ENCODE measurements at places on chromosomes 5 and 9.

GRCh38 chr5:59130431-59130830, 547.6 kb downstream of the RAB3C start:
- no peak for DNase-seq

DNA sequence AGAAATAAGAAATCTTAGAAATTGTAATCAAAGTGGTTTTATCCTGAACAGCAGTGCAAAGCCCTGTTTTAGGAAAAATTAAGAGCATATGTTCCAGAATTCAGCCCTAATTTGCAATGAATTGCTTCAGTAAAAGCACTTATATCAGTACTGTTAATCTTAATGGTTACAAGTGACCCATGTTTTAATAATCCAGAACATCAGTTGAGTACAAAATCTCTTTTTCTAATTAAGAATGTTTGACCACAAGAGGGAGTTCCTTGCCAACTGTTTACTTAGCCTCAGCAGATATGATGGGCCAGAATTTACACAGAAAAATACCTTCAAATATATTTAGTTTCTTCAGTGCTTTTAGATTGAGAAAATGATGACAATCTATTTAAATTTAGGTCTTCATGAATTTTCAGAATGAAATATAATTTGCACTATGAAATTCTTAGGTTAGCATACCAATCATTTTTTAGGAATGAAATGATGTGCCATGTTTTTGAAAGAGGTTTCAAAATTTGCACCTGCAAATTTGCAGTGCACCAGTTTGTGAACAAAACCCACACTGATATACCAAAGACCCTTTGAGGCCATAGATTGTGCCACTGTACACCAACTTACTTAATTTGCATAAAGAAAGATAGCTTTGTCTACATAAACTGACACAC, 926.3 kb upstream of the ARRDC3 start:
- DNase-seq, result peak; percentile 29

GRCh38 chr5:59180515-59180914, 597.6 kb downstream of the RAB3C start:
- DNase-seq, result no peak

DNA sequence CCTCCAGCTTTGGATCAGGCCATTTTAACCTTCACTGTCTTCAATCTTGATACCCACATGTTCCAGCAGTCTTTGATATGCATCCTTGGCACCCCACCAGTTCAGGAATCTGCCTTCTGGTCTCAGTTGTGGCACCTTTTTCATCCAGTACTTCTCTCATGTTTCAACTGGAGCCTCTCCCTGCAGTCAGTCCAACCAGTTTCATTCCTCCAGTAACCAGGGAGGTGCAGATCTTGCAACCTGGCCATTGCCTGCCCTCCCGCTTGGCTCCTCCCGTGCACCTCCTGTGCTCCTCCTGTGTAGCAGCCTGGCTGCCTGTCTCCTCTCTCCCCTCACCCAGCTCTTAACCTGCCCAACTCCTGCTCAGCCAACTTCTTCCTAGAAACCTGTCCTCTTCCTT, 20.2 kb downstream of the FUBP3 start:
- DNase-seq, result no peak

GRCh38 chr5:159286420-159287035, 23.4 kb downstream of the UBLCP1 start:
- peak; percentile 8 for DNase-seq

DNA sequence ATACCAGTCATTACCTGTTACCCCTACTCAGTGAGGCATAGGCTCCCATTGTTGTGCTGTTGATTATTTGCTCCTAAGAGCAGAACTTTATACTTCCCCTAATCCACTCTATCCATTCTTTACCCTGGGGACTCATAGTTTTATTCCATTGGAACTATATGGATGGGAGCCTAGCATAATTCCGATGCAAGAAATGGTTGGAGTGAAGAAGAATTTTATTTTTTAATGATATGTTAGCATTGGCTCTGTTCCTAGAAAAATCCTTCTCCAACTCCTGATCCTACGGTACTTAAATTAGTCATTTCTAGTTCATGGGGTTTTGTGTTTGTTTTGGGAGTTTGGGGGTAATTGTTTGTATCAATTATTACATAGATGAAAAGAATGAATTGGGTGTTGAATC, 191.5 kb downstream of the GOLPH3 start:
- DNase-seq, result no peak

GRCh38 chr9:124500796-124501611, 6.2 kb downstream of the NR5A1 start:
- no peak for DNase-seq

Data from AG09309 (cell line).